ENCODE measurements at places on chromosomes 2 and 18.

DNA sequence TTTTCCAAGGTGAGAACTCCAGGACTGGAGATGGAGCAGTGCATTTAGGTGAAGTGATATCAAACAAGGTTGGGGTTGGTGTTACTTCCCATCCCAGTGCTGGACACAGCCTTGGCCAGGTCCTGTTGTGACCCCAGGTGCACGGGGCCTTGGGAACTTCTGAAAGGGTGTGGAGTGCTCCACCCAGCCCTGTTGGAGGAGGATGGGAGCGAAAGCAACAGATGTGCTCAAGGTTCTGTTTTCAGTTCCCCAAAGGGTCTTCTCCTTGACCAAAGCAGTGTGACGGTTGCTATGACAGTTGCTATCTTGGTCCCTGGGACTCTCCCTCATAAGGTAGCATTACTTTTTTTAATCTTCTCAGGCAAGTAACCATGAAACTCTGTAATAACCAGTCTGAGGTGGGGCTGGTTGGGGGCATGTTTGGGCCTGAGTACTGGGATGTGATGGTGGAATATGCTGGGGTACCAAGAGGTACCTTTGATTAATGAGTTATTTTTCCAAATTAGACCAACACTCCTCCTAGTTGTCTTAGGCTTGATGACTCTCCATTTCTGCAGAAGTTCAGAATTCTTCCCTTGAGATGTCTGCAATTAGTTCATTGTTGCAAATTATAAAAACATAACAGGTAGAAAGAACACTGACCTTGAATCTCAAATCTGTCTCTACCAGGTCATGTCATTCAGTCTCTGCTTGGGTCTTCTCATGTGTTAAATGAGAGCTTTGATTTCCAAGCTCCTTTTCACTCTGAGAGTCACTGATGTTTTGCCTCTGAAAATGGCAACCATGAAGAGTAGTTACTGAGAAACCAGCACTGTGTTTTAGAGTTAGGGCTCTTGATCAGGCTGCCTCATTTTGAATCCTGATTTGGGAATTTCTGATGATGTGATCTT is 154.5 kb downstream of the RPIA start:
- DNase-seq = no peak

DNA sequence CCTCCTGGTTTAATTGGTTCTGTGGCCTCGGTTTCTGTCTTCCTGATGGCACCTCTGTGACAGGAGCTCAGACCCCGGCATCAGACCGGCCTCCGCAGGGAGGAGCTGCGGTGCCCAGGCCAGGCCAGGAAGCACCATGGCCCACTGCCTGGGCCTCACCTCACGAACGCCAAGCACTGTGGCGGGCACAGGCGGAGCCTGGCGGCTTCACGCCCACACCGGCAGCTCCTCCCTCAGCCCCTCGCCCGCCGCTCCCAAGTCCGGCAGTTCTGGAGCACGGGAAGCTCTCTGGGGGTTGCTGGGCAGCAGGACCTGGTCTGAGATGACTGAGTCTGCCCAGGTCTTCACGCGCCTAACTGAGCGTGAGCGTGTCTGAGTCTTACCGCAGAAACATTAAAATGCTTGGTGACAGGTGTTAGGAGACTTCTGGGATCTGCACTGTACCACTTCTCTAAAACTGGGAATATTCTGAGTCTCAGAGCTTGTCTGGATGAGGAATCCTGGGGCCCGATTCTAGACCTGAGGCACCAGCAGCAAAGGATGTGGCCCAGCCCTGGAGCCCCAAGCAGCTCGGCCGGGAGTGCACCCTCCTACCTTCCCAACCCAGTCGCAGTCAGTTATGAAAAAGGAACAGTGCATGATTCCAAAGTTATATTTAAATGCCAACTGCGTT is 21.9 kb downstream of the RTP5 start:
- no peak for DNase-seq

- DNase-seq = no peak
Observed at GRCh38 chr18:12769644-12770440, 67.0 kb downstream of the PSMG2 start.

- no peak for DNase-seq
Observed at GRCh38 chr2:24107336-24107735, 15.8 kb downstream of the PFN4 start.

DNA sequence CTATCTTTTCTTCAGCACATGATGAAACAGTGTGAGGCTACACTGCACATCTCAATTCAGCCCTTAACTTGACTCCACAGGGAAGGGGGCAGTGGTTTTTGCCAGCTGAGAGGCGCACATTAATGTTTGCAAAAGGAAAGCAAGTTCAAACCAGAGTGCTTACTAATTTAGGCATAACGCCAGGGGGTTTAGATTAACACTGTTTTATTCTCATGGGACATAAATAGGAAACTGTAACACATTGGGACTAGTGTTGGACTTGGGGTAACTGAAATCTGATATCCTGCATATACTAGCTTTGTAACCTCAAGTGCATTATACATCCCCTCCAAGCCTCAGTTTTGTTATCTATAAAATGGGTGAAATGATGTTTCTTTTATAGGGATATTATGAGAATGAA is 821.2 kb upstream of the ID2 start:
- no peak for DNase-seq

GRCh38 chr2:75799859-75800258 is 89.1 kb upstream of the GCFC2 start:
- no peak for DNase-seq

DNA sequence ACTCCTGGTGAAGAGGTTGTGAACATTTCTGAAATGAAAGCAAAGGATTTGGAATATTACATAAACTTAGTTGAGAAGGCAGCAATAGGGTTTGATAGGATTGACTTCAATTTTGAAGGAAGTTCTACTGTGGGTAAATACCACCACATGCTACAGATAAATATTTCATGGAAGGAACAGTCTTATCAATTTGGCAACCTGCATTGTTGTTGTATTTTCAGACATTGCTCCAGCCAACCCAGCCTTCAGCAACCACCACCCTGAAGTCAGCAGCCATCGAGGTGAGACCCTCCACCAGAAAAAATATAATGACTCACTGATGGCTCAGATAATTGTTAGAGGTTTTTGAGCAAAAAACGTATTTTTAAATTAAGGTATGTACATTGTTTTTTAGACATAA is 10.0 kb downstream of the RDH14 start:
- DNase-seq = no peak

GRCh38 chr2:240333985-240334384 is 101.5 kb upstream of the GPC1 start:
- no peak for DNase-seq

GRCh38 chr2:46520130-46520711 is 40.9 kb downstream of the TMEM247 start:
- DNase-seq = no peak

GRCh38 chr2:145593280-145593679 is 1073.4 kb upstream of the ZEB2 start:
- DNase-seq = no peak

DNA sequence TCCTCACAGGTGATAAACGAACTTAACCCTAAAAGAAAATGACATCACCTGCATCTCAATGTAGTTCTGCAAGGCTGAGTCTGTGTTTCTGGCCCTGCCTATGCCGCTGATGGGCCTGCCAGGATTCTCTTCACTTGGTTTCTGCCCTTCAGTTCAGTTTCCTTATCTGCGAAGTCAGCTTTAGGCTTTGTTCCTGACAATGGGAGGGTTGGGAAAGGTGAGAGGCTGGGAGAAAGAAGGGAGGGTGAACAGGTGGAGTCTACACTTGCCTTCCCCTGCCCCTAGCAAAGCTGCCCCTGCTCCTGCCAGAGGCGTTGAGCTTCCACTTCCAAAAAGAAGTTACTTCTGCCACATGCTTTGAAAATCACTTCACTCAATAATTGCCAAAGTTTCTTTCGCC is 124.0 kb upstream of the APCDD1 start:
- DNase-seq = no peak

DNA sequence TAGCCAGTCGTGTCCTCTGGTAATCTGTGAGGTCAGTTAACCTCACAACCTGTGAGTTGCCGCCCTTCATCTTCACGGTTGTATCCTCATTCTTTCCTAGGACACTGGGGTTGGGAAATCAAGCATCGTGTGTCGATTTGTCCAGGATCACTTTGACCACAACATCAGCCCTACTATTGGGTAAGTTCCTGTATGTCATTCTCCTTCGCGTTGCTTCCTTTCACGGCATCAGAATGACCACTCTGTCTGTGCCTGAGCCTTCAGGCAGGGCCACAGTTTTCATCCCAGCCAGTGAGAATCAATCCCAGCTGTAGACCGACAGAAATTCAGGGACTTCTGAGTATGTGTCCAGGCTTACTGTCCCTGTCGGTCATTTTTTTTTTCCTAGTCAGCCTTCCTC is 67.1 kb downstream of the RAB31 start:
- no peak for DNase-seq

- DNase-seq = no peak
Observed at GRCh38 chr2:10499275-10499907, 51.3 kb upstream of the ODC1 start.

- no peak for DNase-seq
Observed at GRCh38 chr2:179057737-179058136, 7.8 kb upstream of the CCDC141 start.

GRCh38 chr2:54858021-54858681 is 134.7 kb downstream of the EML6 start:
- DNase-seq = no peak

DNA sequence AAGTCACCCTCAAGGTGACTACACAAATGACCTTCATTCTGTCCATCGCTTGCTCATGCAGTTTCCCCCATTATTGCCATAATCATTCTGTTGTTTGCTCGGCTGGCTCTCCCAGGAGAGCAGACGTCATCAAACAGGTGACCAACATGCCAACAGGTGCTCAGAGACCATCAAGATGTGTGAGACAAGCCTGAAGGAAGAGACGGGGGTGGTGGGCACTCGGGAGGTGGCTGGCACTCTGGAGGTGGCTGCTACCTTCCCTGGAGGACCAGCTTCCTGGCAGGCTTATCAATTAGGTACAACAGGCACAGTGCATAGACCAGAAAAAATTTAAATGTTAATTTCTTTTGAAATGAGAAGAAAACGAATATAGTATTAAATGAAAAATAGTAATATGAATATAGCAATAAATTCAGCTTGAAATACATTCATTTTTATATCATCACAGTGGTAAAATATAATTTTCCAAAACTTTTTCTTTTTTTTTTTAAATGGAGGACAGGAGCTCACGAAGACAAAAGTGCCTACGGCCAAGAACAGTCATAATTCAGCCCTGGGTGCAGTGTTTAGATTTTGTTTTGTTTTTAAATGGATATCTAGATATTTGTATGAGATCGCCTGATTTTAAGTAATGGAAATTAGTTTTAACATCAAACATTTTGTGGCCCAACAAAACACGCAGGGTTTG is 16.9 kb upstream of the HAAO start:
- DNase-seq = peak; percentile 11

GRCh38 chr2:73203055-73203681 is 794 bp downstream of the NOTO start:
- DNase-seq = peak; percentile 37

- DNase-seq = no peak
Observed at GRCh38 chr2:157194097-157194688, 63.3 kb upstream of the GALNT5 start.

DNA sequence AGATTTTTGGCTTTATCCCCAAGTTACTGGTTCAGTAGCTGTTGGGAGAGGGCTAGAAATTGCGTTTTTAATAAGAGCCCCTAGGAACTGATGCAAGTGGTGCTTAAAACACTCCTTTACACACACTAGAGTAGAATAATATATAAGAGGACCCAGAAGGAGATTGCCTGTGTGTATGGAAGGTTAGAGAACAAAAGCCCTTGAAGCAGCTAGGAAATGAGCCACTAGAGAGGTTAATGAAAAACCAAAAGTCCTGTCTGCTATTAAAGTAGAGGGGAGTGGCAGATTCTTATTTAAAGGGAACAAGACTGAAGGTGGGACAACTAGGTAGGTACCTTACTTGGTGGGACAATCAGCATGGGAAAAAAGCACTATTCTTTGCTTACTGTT is 14.4 kb upstream of the SLC39A10 start:
- no peak for DNase-seq

GRCh38 chr2:132656266-132656975 is 13.6 kb downstream of the LYPD1 start:
- no peak for DNase-seq

DNA sequence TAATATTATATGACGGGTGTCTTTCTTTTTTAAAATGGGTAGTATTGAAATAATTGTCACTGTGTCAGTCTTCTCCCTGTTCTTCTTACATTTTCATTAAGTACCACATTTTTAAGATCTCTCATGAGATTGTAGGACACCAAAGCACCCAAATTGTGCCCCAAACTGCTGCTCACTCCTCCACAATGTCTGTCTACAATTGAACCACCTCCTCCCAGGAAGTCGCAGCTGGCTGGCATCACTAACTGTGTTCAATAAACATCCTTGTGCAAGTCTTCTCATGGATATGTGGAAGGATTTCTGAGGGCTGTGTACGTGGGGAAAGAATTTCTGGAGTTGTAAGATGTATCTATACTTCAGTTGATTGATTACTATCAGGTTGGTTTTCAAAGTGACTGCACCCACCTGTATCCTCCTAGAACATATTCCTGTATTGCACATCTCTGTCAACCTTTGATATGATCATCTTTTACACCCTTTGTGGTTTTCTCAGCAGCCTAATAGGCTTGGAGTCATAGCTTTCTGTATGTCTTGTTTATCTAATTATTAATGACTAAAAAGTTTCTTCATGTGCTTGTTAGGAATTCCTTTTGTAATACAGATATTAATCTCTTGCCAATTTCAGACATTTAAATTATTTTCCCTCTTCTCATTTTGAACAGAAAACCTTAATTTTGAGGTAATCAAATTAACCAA is 774.9 kb downstream of the RNF144A start:
- no peak for DNase-seq

DNA sequence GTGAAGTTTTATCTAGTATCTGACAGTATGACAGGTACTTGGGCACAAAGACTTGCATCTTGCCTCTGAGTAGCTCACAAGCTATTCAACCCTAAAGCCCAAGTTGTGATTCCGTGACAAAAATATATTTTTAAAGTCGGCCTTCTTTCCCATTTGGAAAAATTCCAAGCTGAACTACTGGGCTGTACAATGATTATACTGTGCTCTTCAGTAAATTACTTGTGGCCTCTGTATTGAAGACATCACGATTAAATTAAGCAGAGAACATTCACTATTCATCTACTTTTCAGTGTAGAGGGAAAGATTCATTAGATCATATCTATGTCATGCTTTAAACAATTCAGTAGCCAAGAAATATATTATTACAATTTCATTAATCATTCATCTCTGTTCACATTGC is 282.2 kb downstream of the CDH2 start:
- DNase-seq = no peak

GRCh38 chr2:133942398-133942797 is 311.5 kb upstream of the MGAT5 start:
- DNase-seq = no peak

DNA sequence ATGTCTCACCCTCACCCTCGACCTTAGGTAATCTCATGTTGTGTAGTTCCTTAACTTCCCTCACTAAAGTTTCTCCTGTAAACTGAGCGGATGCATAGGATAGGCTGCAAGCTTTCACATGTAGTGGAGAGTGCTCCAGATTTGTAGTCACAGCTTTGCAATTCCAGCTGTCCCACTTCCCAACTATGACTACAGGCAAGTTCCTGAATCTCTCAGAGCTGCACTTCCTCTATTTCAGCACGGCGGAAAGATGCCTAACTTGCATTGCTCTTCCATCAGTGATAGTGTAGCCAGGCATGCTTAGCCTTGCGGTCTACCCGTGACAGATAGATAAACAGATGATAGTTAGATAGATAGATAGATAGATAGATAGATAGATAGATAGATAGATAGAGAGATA is 183.1 kb upstream of the CCDC68 start:
- no peak for DNase-seq

Data from NCI-H526 (cell line).